MCF 10A (cell line): ENCODE measurements at places on chromosomes 4 and X. TPM values are rescaled to one million over a fixed set of nuclear protein-coding genes. Genes with fewer than 3 reads are reported as not detected.

PAGE4 gene
- not detected in 2 replicates for total RNA-seq

PRRG3 gene
- not detected in 2 replicates for total RNA-seq

SYP gene
- total RNA-seq: 0.75 and 0.79 TPM in 2 replicates

SLC6A14 gene
- 0.44 TPM in 1 of 2 replicates, not detected in the other for total RNA-seq

DNA sequence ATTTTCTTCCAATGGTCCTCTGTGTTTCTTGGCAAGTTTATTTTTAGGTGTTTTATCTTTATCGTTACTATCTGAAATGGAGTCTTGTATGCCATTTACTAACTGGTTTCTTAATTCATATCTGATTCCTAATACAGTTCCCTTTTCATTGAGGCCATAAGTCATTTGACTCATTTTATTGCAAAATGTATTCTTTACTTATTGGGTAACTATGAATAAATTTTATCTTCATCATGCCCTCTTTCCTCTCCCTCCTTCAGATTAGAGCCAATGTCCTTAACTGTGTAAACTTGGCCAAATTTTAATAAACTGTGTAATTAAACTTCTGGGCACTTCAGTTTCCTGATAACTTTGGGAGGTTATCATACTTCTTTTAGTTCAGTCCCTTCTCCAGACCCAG, 19.3 kb upstream of the MSMO1 start:
- peaks cover 37% of the 10 kb centered on the region for H3K4me1 ChIP-seq
- H3K27me3 ChIP-seq: no peaks in the 10 kb centered on the region
- peak overlapping the region; percentile 54 for H3K27ac ChIP-seq
- peak; percentile 43 for DNase-seq

- no peak for DNase-seq
- H3K27ac ChIP-seq: peak overlapping the region; percentile 83
- peaks cover 6% of the 10 kb centered on the region for H3K4me1 ChIP-seq
- no peaks in the 10 kb centered on the region for H3K36me3 ChIP-seq
- peak overlapping the region; percentile 43 for H3K4me3 ChIP-seq
- H3K27me3 ChIP-seq: no peaks in the 10 kb centered on the region
Observed at GRCh38 chr4:73499996-73500765, 18.6 kb downstream of the AFM start.

- peak; percentile 51 for DNase-seq
- no peak overlapping the region for H3K4me3 ChIP-seq
- no peaks in the 10 kb centered on the region for H3K36me3 ChIP-seq
- no peaks in the 10 kb centered on the region for H3K27me3 ChIP-seq
- no peaks in the 10 kb centered on the region for H3K4me1 ChIP-seq
Observed at GRCh38 chr4:105666693-105667092, 41.8 kb downstream of the INTS12 start.

GRCh38 chrX:50988649-50989048, 78.1 kb downstream of the BMP15 start:
- no peak overlapping the region for H3K27ac ChIP-seq
- H3K4me3 ChIP-seq: no peak overlapping the region
- H3K36me3 ChIP-seq: no peaks in the 10 kb centered on the region
- H3K27me3 ChIP-seq: peaks cover 61% of the 10 kb centered on the region
- H3K4me1 ChIP-seq: no peaks in the 10 kb centered on the region

GRCh38 chr4:19329631-19330030, 922.1 kb upstream of the SLIT2 start:
- no peak for DNase-seq
- H3K27ac ChIP-seq: no peak overlapping the region
- no peak overlapping the region for H3K4me3 ChIP-seq
- H3K4me1 ChIP-seq: peaks cover 15% of the 10 kb centered on the region
- H3K36me3 ChIP-seq: no peaks in the 10 kb centered on the region
- no peaks in the 10 kb centered on the region for H3K27me3 ChIP-seq

DNA sequence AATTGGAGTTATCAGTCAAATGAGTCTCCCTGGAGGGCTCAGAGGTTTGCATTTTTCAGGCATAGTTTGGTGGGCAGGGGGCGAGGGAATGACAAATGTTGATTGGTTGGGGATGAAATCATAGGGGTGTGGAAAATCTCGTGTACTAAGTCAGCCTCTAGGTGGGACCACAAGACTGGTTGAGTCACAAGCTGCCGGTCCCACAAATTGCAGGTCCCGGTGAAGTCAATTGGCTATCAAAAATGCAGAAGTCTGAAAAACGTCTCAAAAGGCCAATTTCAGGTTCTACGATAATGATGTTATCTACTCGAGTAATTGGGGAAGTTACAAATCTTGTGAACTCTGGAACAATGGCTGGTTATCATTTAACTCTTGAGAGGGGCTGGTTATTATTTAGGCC, 98.8 kb upstream of the DHX15 start:
- H3K27me3 ChIP-seq: peaks cover 13% of the 10 kb centered on the region
- H3K36me3 ChIP-seq: no peaks in the 10 kb centered on the region
- H3K4me3 ChIP-seq: no peak overlapping the region
- H3K27ac ChIP-seq: no peak overlapping the region

DNA sequence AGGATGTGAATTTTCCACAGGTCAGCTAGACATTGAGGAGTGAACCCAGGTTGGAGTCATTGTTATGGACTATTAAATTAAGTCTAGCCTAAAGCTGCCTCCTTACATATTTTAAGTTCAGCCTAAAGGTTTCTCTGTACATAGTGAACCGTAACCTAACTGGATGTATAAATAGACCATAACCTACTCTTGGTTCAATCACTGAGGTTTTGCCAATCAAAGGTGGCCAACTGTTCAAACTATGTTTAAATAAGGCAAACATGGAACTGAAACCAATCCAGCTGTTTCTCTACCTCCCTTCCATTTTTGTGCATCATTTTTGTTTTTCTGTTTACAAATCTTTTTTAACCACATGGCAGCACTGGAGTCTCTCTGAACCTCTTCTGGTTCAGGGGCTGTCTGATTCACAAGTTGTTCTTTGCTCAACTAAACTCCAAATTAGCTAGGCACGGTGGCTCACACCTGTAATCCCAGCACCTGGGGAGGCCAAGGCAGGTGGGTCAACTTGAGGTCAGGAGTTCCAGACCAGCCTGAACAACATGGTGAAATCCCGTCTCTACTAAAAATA, 43.9 kb upstream of the SFRP2 start:
- H3K27me3 ChIP-seq: peaks cover 15% of the 10 kb centered on the region
- no peak overlapping the region for H3K27ac ChIP-seq
- H3K4me3 ChIP-seq: no peak overlapping the region

DNA sequence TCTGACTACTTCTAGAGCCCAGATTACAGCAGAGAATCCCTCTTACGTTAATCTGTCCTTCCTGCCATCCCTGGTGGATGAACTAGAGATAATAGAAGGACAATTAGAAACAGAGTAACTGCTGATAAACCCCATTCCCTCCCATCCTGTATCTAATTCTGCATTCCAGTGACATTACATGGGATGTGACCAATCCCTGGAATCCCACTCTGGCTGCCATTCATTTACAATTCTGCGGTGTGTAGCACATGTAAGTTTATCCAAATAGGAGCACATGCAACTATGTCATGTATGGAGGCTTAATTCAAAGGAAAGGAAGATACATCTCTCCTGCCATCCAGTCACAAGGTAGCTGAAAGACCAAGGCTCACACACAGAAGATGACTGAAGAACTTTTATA, 339.5 kb downstream of the GPAT3 start:
- H3K36me3 ChIP-seq: no peaks in the 10 kb centered on the region
- no peak overlapping the region for H3K27ac ChIP-seq
- no peaks in the 10 kb centered on the region for H3K27me3 ChIP-seq
- no peak overlapping the region for H3K4me3 ChIP-seq

DNA sequence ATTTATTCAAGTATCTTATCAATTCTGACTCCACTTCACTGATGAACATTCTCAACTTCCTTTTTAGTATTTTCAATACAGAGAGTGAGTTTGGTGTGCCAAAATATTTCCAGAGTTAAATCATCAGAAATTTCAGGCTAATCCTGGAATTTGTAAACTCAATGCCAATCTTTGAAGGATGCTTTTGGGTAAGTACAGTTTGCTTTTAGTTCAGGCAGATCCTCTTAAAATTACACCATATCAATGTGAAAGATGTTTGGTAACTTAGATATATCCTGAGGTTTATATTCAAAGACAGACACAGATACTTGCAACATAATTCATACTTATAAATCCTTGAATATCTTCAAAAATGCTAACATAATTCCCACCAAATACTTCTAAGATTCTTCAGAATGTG, 76.0 kb upstream of the FAM47B start:
- no peaks in the 10 kb centered on the region for H3K4me1 ChIP-seq
- H3K27me3 ChIP-seq: peaks cover 25% of the 10 kb centered on the region
- no peaks in the 10 kb centered on the region for H3K36me3 ChIP-seq
- no peak for DNase-seq

- H3K27me3 ChIP-seq: no peaks in the 10 kb centered on the region
- H3K4me1 ChIP-seq: no peaks in the 10 kb centered on the region
- peak; percentile 30 for DNase-seq
- no peak within 1 kb of the TSS for H3K27ac ChIP-seq
Observed at GRCh38 chrX:19121898-19122640, at the start of gene ADGRG2. ADGRG2 (minus strand) TSS chrX:19122468; CDS start chrX:19068834, 53,634 bp downstream.

DNA sequence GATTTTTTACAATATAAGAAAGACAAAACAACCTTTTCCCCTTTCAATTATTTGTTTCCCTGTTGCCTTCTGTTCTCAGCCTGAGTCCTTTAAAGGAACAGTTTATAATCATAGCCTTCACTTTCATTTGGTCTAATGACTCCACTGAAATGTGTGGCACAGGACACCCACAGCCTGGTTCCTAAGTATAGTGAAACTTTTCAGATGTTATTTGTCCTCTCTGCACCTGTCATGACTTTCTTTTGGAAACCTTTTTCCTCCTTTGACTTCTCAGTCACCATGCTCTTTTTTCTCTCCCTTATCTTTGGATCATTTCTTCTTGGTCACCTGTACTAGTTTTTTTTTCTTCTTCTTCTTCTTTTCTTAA, 237.8 kb upstream of the ANXA3 start:
- DNase-seq: no peak
- no peak overlapping the region for H3K27ac ChIP-seq
- H3K4me3 ChIP-seq: no peak overlapping the region

DNA sequence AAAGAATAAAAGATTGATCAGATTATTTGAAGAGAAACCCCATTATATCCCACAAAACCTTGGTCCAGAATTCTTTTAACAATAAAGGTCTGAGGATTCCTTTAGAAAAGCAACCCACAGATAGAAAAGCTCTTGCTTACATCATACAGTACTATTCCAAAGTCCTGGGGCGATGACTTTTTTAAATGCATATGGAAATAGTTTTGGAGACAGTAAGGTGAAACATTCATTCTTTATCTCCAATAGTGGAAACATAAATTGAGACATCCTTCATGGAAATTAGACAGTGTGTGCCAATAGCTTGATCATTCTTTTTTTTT, 85.7 kb upstream of the UCP1 start:
- no peak overlapping the region for H3K27ac ChIP-seq
- no peak overlapping the region for H3K4me3 ChIP-seq
- H3K27me3 ChIP-seq: no peaks in the 10 kb centered on the region
- no peak for DNase-seq

GRCh38 chrX:140034916-140035315, 69.6 kb upstream of the CXorf66 start:
- no peak overlapping the region for H3K4me3 ChIP-seq
- no peak overlapping the region for H3K27ac ChIP-seq
- peaks cover 5% of the 10 kb centered on the region for H3K4me1 ChIP-seq
- peaks cover 21% of the 10 kb centered on the region for H3K27me3 ChIP-seq
- no peaks in the 10 kb centered on the region for H3K36me3 ChIP-seq
- DNase-seq: peak; percentile 33

DNA sequence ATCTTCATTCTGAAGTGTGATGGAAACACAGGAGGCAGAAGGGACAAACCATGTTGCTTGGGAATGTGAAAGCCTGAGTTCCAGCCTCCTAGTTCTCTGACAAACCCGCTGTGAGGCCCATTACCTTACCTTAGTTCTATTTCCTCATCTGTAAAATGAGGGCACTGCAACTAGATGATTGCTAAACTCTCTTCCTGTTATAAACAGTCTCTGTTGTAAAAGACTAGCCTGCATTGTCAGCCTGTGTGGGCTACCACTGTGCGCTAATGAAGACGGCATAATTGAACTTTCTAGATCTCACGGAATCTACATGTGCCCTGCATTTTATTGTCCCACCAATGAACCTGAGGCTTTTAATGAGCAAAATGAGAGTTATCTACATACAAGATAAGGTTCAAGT, 147.2 kb downstream of the AFF2 start:
- H3K36me3 ChIP-seq: no peaks in the 10 kb centered on the region
- no peak overlapping the region for H3K27ac ChIP-seq
- no peak for DNase-seq
- no peaks in the 10 kb centered on the region for H3K4me1 ChIP-seq
- H3K4me3 ChIP-seq: no peak overlapping the region

GRCh38 chr4:22607382-22607781, 85.4 kb upstream of the GBA3 start:
- no peaks in the 10 kb centered on the region for H3K36me3 ChIP-seq
- no peak overlapping the region for H3K27ac ChIP-seq
- H3K4me1 ChIP-seq: peaks cover 7% of the 10 kb centered on the region
- DNase-seq: peak; percentile 69
- no peaks in the 10 kb centered on the region for H3K27me3 ChIP-seq
